Breast epithelium (tissue), 4 donors: ENCODE measurements at places on chromosomes 1 and 21.

- DNase-seq, result no peak
Observed at GRCh38 chr1:223650465-223650864, 15.0 kb downstream of the CAPN8 start.

DNA sequence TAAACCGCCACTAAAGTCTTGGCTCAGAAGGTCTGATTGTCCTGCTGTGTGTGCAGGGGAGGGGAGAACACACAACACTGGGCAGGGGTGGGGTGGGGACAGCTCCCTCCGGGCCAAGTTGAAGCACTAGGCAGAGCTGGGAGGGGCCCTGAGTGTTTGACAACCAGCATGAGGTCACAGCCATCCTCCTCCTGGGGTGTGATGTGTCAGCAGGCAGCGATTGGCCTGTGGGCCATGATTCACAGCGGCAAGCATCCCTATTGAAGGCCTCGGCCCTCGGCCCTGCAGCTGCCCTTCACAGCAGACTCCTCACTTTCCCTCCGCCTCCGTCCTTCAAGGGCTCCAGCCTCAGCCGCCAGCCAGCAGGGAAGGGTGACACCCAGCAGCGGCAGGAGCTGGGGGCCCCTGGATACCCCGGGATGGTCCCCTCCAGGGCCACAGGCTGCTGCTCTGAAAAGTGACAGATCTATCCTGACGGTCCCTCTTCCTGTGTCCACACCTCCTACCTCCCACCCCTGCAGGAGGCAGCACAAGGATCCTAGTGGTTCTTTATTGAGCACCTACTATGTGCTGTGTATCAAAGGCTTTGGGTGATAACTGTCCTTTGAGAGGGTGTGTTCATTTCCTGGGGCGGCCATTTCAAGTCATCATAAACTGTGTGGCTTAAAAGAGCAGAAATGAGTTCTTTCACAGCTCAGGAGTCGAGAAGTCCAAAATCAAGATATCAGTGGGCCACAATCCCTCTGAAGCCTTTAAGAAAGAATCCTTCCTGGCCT is 66.0 kb upstream of the SLC25A33 start:
- DNase-seq, result peak; percentile 66

DNA sequence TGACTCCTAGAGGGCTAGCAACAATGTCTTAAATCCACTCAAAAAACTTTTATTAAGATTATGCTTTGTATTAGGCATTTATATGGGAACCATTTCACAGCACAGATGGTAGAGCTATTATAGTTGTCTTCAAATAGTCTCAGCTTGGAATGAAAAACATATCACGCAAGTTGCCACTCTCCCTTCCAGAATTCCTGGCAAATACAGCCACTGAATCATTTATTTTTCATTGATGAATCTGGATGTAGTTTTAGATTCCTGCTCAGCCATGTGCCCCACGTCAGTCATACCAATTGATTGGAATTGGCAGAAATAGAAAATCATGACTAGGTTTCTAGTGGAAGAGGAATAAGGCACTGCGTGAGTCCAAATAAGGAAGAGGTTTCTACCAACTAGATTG is 165.2 kb downstream of the PLA2G4A start:
- no peak for DNase-seq

- peak; percentile 84 for DNase-seq
Observed at GRCh38 chr1:159891275-159892157, 8.4 kb downstream of the CFAP45 start.

DNA sequence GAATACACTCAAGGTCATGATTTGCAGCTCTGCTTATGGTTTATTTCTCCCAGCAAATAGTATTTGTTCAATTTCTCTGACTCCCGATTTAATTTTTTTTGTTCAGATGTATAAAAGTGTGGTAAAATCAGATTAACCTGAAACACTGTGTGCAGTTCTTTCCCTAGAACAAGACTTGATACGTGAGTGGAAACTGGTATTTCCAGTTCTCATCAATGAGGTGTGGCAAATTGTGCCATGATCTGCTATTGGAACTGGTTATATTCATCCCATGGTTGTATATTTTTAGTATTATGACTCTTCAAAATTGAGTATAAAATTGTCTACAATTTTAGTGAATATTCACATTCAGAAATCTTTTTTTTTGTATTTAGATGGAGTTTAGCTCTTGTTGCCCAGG is 76.8 kb upstream of the IVNS1ABP start:
- no peak for DNase-seq

DNA sequence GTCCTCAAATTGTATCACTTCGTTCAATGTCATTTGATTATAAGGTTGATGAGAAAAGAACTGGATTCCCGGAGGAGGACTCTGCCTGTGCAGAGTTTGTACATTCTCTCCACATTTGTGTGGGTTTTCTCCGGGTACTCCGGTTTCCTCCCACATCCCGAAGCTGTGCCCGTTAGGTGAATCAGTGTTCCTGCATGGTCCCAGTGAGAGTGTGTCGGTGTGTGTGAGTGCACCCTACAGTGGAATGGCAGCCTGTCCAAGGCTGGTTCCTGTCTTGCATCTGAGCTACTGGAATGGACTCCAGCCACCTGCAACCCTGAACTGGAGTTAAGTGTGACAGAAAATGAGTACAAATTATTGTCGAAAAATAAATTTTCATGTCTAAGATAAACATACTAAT is 92.2 kb upstream of the KCTD3 start:
- no peak for DNase-seq

DNA sequence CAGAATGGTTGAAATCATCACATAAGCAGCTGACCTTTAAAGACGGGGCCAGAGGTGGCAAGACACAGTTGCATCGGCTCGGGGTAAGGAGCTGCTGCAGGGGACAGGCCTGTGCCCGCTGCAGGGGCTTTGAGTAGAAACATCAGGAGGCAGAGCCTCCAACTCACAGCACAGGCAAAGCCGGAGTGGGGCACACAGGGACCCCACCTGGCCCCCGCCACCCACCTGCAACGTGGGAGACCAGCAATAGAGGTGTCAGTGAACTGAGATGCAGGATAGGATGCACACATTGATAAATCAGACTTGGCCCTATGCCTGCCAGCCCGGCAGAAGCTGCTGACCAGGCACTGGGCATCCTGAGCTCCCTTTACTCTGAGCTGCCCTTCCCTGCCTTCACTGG is 257.2 kb downstream of the NPHP4 start:
- DNase-seq, result peak; percentile 17
